ENCODE measurements at places on chromosomes 5 and 9. TPM values are rescaled to one million over a fixed set of nuclear protein-coding genes. Genes with fewer than 3 reads are reported as not detected.

GRCh38 chr9:112784020-112784785 lies 33.6 kb downstream of the SNX30 start:
- H3K4me1 ChIP-seq = peaks cover 13% of the 10 kb centered on the region
- no peak overlapping the region for H3K4me3 ChIP-seq
- no peak overlapping the region for H3K27ac ChIP-seq
- H3K27me3 ChIP-seq = no peaks in the 10 kb centered on the region
- H3K36me3 ChIP-seq = peaks cover 5% of the 10 kb centered on the region
- no peak for DNase-seq

DNA sequence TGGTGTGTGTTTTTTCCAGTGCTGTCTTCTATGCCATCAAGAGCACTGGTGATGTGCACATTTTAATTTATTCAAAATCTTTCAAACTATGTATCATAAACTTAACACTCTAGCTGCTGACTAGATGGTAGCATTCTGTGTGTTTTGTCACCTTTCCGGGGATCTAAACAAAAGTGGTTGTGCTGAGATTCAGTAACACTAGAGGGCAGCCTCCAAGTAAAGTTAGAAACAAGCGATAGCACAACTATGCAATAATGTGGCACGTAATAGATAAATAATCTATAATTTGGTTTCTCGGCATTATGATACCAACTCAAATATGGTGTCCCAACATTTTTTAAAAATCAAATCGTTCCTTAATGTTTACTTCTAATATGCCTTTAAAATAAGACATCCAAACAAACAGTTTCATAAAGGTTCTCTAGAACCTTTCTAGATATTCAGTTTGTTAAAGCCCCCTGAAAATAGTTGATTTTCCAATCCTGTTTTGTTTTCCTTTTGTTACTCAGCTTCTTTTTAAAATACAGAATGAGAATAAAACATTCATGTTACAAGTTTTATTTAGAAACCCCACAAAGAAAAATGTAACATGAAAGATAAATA lies 16.9 kb downstream of the SEMA6A start:
- H3K27ac ChIP-seq = no peak overlapping the region
- DNase-seq = no peak
- H3K27me3 ChIP-seq = no peaks in the 10 kb centered on the region

- H3K4me3 ChIP-seq = no peak overlapping the region
- H3K36me3 ChIP-seq = no peaks in the 10 kb centered on the region
- H3K27ac ChIP-seq = no peak overlapping the region
These were observed 66.4 kb upstream of the SLC44A1 start for GRCh38 chr9:105178076-105178475.

The SPRY4 gene
- 0.96 TPM for total RNA-seq

DNA sequence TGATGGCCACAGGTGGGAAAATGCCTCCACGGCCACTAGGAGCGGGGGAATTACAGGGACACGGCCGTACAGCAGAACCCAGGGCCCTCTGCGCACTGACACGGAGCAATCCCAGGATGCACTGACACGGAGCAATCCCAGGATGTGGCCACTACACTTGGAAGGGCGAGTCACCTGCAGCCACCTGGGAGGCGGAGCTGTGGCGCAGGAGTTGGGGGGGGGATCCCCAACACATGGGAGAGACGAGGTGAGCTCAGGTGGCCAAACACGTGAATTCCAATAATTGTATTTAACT lies 6.8 kb downstream of the CLPTM1L start:
- H3K27ac ChIP-seq = no peak overlapping the region
- no peaks in the 10 kb centered on the region for H3K27me3 ChIP-seq
- H3K4me1 ChIP-seq = peaks cover 4% of the 10 kb centered on the region
- H3K4me3 ChIP-seq = no peak overlapping the region
- no peak for DNase-seq

- H3K4me3 ChIP-seq = no peak overlapping the region
- peaks cover 2% of the 10 kb centered on the region for H3K27me3 ChIP-seq
- no peaks in the 10 kb centered on the region for H3K4me1 ChIP-seq
- H3K36me3 ChIP-seq = peaks cover 3% of the 10 kb centered on the region
- no peak for DNase-seq
- no peak overlapping the region for H3K27ac ChIP-seq
These were observed 133.9 kb upstream of the ANKRD55 start for GRCh38 chr5:56366986-56367385.

The FBN2 gene
- total RNA-seq = 0.11 TPM

DNA sequence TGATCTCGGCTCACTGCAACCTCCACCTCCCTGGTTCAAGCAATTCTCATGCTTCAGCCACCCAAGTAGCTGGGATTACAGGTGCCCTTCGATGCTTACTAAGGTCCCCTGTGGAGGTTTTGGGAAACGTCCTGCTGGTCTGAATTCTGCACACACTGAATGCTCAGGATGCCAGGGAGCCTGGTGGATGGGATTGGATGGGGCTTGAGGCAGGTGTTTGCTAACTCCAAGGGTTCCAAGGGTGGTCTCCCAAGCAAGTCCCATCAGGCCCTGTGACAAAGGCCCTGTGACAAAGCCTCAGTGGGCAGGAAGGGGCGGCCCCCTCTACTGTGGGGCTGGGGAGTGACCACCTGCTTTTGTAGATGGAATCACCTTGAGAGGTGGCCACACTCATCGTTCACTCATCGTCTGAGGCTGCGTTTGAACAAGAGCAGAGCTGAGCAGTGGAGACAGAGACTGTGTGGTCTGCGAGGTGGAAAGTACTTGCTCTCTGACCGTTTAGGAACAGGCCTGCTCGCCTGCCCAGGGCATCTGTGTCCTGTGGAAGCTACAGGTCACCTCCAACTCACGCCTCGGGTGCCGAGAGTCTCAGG lies 40.2 kb downstream of the MRPL36 start:
- H3K27me3 ChIP-seq = peaks cover 4% of the 10 kb centered on the region
- DNase-seq = no peak
- H3K36me3 ChIP-seq = no peaks in the 10 kb centered on the region
- no peaks in the 10 kb centered on the region for H3K4me1 ChIP-seq
- H3K4me3 ChIP-seq = no peak overlapping the region
- H3K27ac ChIP-seq = no peak overlapping the region
